ENCODE measurements at places on chromosomes 2 and 18.

DNA sequence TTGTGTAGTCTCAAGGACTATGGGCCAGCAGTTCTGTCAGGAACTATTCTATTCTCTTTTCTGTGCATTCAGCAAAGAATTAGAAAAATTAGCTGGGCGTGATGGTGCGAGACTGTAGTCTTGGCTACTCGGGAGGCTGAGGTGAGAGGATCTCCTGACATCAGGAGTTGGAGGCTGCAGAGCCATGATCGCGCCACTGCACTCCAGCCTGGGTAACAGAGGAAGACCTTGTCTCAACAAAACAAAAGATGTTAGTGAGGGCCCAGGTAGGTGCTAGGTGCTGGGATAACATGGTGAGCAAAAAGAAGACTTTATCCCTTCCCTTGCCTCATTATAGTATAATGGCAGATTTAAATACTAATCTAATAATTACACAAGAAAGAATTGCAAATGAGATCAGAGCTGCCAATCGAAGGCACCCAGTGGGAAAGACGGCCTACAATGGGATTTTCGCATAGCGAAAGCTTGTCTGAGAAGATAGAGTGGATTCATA is 447 bp upstream of the MRPL19 start:
- no peak for DNase-seq

DNA sequence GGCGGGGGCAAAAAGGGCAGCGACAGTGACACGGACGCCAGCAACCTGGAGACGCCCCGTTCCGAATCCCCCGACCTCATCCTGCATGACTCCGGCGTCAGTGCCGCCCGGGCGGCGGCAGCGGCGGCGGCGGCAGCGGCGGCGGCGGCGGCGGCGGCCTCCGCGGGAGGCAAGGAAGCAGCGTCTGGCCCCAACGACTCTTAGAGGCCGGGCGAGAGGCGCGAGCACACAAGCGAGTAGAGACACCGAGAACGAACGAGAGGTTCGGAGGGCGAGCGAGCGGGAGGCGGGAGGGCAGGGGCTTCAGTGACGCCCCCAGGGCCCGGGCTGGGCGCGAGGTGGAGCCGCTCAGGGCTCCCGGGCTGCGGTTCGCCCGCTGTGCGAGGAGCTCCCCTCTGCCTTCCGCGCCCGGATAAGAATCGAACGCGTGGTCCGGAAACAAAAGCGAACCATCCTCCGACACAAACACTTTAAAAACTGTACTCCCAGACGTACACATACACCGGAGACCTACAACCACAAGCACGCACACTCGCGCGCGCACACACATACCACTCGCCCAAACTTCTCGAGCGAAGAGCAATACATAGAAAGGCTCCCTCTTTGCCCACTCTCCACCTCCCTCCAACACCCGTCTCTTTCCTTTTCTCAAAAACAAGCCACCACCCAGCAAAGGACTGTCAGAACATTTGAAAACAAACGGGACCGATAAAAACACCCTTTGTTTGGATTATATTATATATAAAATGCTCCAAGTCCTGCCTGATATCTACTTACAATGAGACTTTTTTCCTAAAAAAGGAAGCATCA is 2.8 kb downstream of the SP9 start:
- DNase-seq, result peak; percentile 27

- DNase-seq, result no peak
Measured at GRCh38 chr18:69897397-69898108, 50.1 kb downstream of the CD226 start.

DNA sequence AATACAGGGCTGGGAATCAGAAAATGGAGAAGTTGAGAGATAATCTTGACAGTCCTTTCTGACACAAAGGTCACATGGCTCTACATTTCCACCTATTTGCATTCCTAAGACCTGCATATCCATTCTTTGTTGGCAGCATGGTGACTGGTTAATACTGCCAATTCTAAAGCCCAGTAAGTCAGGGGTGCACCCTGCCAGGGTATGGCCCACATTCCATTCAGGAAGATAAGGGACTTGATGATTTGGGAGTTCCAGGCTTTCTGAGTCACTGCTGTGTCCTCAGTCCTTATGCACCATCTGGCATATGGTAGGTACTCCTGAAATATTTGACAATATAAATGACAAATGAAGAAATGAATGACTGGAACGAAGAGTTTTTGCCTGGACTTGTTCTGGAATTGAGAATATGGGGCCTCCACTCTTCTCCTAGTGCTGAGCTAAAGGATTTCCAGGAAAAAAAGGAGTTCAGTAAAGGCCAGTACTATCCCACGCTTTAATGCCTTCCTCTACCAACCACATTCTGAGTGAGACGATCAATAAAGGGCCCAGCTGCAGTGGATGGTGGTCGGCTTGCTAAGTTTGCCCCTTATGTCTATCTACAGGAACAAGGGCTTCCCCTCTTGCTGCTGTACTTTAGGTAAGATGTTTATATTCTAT is 31.7 kb upstream of the EIF2AK3 start:
- DNase-seq, result no peak

All from memory B cell (primary cell).